ENCODE measurements at places on chromosomes 3 and 15.

DNA sequence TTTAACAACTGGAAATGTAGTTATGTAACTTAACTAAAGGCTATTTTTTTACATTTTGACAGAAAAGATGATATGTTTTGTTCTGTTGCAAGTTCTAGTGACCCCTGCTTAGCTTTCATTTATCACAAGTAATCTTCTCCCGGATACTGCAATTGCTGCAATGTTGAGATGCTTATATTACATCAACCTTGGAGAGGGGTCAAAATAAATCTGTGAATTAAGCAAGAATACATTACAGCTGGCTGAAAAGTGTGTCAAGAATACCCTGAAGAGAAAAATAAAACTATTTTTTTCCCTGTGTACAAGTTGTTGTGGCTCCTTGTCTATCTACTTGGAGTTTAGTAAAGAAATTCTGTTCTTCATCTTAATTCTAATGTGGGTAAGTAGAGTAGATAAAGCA is 232.1 kb upstream of the GOLIM4 start:
- DNase-seq, result no peak

DNA sequence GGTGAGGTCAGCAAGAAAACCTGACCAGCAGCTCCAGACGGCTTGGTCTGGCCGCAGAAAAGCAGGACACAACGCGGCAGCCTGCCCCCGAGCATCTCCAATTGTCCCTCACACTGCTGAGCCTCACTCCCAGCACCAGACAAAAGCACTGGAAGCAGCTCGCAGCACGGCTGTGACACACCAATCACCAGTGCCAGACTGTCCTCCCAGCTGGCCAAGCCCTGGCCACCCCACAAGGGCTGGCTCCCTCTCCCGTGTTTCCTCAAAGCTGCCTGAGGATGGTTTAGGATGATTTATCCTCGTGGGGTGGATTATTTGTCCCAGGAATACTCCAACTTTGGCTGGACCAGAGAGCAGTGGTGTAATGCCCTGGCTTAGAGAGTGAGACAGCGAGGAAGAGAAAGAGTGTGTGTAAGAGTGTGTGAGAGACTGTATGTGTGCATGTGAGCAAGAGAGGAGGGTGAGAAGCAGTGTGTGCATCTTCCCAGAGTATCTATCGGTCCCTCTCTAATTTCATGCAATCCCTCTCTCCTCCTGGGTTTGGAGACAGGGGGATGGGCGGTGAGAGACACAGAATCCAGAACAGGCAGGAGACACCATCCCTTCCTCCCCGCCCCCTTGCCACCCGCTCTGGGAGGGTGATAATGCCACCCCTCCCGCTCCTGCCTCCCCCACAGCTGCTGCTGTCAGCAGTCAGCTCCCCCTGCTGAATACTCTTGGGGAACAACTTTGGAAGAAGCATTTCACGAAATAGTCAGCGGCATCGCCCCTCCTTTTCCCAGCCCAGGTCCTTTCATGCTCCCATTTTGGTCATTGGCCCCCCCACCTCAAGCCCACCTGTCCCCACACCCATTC is 34.2 kb downstream of the SEMA5B start:
- peak; percentile 50 for DNase-seq

- no peak for DNase-seq
These were observed 10.6 kb downstream of the ARNT2 start for GRCh38 chr15:80414546-80415357.

- no peak for DNase-seq
These were observed 18.5 kb upstream of the C3orf62 start for GRCh38 chr3:49295489-49296058.

DNA sequence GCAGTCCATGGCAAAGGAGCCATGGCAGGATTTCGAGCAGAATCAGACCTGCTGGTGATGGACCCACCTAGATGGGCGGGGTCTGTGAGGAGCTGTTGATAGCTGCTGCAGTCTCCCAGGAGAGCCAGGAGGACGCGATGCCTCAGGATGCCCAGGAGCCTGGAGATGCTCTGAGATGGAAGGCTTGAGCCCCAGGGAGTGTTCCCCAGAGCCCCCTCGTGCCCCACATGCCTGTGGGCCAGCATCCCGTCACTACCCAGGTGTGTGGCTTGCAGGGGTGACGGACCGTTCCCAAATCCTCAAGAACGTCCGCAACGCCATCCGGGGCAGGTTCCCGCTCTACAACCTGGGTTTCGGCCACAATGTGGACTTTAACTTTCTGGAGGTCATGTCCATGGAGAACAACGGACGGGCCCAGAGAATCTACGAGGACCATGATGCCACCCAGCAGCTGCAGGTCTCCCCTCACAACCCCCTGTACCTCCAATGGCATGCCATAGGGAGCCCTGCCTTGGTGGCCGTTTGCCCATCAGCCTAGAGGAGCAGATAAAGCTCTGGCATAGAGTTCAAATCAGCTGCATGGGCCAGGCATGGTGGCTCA is 6.7 kb downstream of the ITIH1 start:
- no peak for DNase-seq

DNA sequence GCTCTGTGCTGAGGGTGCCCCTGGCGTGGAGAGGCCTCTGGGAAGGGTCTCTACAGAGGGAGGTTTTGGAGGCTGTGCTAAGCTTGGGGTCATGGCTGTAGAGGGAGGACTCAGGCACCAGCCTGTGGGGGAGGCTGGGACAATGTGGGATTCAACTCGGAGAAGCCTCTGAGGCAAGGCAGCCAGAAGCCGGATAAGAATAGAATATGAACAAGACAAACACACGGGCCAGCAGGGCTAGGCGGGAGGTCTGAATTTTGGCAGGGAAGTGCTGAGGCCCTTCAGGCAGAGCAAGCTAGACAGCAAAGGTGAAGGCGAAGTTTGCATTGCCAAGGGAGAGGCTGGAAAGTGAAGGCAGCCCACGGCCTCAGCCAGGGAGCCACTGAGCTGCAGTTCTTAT is 612.1 kb upstream of the NR2F2 start:
- no peak for DNase-seq

DNA sequence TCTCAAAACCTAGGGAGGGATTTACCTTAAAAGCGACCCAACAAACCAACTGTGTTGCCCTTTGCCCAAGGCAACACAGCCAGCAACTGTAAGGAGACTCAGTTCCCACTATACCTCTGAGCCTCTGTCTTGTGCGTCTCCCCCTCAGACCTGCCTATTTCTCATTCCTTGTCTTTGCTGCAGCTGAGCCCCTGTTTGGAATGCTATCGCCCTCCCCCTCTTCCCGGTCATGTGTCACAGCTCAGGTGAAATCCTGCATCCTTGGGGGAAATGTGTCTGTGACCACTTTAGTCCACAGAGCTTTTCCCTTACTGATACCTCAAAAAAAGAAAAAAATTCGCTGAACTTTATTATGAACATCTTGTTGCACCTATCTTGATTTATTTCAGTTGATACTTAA is 52.0 kb upstream of the LRIG1 start:
- no peak for DNase-seq

DNA sequence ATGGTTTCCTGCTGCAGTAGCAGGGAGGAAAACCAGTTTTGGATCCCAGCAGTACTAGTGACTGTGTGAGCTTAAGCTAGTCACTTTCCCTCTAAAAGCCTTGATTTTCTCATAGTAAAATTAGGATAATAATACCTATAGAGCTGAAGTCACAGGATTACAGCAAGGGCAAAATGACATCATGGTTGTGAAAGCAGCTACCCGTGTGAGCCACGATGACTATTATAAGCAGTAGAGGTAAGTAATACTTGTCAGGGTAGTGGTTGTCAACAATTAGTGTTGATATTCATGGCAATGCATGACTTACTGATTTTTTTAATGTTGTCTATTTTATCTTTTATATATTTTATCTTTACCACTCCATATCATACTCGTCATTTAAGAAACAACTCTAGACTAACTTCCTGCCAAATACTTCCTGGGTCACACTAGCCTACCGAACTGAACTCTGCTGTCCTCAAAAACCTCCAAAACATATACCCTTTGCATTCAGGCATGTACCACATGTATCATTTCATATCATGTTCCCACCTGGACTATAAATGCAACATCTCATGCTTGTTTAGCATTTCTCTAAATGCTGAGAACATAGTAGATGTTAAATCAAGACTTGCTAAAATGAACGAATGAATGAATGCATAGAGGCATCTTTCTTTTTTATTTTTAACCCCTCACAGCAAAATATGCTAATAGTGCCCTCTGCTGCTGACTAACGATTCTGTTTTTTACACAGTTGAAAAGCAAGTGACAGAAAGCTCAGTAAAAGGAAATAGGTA is 172.6 kb downstream of the P3H2 start:
- DNase-seq, result no peak

DNA sequence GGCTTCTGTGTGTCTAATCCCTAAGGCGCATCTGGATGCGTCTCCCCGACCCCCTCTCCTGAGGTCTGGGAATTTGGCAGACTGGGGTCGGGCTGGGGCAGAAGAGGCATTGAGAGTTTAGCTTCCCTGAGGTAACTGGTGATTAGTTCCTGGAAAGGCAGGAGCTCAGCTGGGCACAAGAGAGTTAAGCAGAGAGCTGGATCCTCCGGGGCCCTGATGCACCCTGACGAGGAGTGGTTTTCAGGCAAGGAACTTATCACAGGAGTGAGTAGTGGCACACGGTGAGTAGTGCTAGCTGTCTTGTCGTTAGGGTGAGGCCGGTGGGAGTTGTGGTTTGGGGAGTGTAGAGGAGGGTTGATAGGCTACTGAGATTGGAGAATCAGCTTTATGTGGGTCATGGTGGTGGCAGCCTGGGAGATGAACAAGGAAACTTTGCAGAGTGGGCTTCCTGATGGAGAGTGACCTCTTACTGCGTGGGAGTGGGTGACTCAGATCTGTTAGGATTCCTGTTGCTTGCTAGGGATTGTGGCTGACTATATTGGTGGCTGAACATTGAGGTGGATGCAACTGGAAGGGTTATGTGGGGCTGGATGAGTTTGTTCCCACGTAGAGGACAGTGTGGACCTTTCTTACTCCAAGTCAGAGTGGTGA is 897 bp downstream of the RAD54L2 start:
- peak; percentile 57 for DNase-seq

- no peak for DNase-seq
These were observed 66.7 kb downstream of the RFX7 start for GRCh38 chr15:56176996-56177395.

GRCh38 chr3:23837691-23838090 is 31.9 kb downstream of the UBE2E1 start:
- DNase-seq, result no peak

GRCh38 chr3:124972457-124972856 is 37.9 kb upstream of the MUC13 start:
- no peak for DNase-seq

- DNase-seq, result no peak
These were observed 22.7 kb downstream of the CORO2B start for GRCh38 chr15:68601206-68602197.

DNA sequence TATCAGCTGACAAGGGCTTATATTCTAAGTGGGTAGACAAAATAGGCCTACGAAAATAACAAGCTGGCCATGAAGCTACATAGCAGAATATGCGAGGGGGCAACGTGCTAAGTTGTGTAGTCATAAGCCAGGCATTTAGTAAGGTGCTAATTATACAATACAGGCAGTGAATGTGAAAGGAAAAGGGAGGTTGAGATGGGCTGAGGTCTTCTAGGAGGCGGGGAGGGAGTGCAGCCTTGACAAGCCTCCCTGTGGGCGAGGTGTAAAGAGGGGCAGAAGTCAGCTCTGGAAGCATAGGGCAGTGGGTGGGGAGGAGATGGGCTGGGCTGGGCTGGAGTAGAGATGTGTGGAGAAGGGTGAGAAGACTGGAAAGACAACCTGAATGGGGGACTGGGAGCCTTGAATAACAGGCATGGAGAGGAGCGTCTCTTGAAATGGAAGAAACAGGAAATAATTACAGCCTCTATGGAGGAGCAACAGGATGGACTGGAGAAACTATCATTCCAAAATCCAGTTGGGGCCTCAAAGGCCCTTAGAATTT is 1.2 kb downstream of the TIGIT start:
- no peak for DNase-seq

DNA sequence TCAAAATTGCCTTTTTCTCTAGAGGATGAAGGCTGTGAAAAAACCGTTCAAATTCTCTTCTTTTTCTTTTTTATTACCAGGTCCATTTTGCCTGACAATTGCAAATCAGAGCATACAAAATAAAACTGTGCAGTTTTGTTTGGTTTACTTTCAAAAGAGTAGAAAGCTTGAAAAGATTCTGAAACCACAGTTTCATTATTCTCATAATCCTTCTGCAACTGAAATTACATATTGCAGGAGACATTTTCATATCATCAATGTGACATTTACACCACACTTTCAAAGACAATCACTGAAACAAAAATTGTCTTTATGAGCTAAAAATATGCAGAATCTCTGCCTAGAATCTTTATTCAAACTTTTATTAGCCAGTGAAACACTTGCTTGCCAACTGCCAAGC is 296.4 kb upstream of the TPRG1 start:
- no peak for DNase-seq

DNA sequence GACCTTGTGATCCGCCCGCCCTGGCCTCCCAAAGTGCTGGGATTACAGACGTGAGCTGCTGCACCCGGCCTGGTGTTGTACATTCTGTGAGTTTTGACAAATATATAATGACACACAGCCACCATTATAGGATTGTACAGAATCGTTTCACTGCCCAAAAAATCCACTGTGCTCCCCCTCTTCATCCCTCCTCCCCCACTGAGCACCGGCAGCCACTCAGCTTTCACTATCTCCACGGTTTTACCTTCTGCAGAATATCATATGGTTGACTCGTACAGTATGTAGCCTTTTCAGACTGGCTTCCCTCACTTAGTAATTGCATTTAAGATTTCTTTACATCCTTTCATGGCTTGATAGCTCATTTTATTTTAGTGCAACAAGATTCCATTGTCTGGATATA is 56.7 kb upstream of the ATP13A3 start:
- DNase-seq, result no peak

GRCh38 chr3:115251509-115251908 is 104.4 kb upstream of the ZBTB20 start:
- DNase-seq, result no peak

- no peak for DNase-seq
These were observed 12.4 kb downstream of the PFN2 start for GRCh38 chr3:149958171-149958796.

GRCh38 chr3:71402911-71403310 is 180.6 kb downstream of the FOXP1 start:
- no peak for DNase-seq

All from right forelimb (tissue), 1 donor.